Heart left ventricle (tissue), 16 donors: ENCODE measurements at places on chromosomes 7 and 10. TPM values are rescaled to one million over a fixed set of nuclear protein-coding genes. Genes with fewer than 3 reads are reported as not detected.

GRCh38 chr7:15747301-15747700 lies 60.8 kb upstream of the MEOX2 start:
- no peak for DNase-seq
- H3K4me1 ChIP-seq = peaks cover 35% of the 10 kb centered on the region
- H3K27ac ChIP-seq = peak overlapping the region; percentile 25
- H3K4me3 ChIP-seq = no peak overlapping the region

GRCh38 chr7:119596651-119597050 lies 676.3 kb upstream of the KCND2 start:
- no peaks in the 10 kb centered on the region for H3K4me1 ChIP-seq
- DNase-seq = no peak
- no peaks in the 10 kb centered on the region for H3K27me3 ChIP-seq
- H3K27ac ChIP-seq = no peak overlapping the region
- no peak overlapping the region for H3K4me3 ChIP-seq

- no peak overlapping the region for H3K4me3 ChIP-seq
- H3K36me3 ChIP-seq = no peaks in the 10 kb centered on the region
These were observed 233.6 kb upstream of the BMPER start for GRCh38 chr7:33671531-33672262.

- peaks cover 22% of the 10 kb centered on the region for H3K4me1 ChIP-seq
- H3K4me3 ChIP-seq = no peak overlapping the region
- H3K36me3 ChIP-seq = peaks cover 14% of the 10 kb centered on the region
- H3K27me3 ChIP-seq = no peaks in the 10 kb centered on the region
- H3K27ac ChIP-seq = no peak overlapping the region
These were observed 7.7 kb downstream of the TMEM168 start for GRCh38 chr7:112782498-112782897.

DNA sequence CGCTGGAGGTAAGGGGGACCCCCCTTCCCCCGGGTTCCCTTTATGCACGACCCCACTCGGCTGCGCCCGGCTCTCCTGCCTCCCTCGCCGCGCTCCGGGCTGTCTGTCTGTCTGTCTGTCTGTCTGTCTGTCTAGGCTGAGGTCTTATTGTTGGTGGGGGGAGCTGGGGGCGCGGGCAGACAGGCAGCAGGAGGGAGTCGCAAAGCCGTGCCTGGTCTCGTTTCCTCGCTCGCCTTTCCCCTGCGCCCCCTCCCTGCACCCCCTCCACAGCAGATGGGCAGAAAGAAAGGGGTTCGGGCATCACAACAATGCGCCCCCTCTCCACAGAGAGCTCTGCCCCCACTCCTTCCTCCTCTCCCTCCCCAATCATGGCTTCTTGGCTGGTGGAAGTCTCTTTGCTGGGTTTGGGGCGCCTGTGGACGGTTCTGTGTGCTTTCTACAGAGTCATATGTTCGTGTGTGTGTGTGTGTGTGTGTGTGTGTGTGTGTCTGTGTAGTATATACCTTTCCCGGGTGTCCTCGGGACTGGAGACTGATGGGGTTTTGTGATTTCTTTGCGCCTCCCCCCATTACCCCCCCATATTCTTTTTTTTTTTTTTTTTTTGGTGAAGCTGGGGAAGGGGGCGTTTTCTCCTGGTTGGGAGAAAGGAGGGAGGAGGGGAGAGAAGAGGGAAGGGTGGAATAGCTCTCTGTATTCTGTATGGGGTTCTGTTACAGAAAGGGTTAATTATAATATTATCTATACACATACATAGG lies 1.9 kb downstream of the AUTS2 start:
- no peaks in the 10 kb centered on the region for H3K4me1 ChIP-seq
- peak; percentile 22 for DNase-seq
- peak overlapping the region; percentile 89 for H3K4me3 ChIP-seq
- H3K27me3 ChIP-seq = no peaks in the 10 kb centered on the region
- H3K36me3 ChIP-seq = no peaks in the 10 kb centered on the region

GRCh38 chr10:23512355-23513058 lies 73.6 kb downstream of the OTUD1 start:
- no peak overlapping the region for H3K27ac ChIP-seq
- H3K27me3 ChIP-seq = no peaks in the 10 kb centered on the region
- no peak overlapping the region for H3K4me3 ChIP-seq
- no peaks in the 10 kb centered on the region for H3K36me3 ChIP-seq
- H3K4me1 ChIP-seq = no peaks in the 10 kb centered on the region

DNA sequence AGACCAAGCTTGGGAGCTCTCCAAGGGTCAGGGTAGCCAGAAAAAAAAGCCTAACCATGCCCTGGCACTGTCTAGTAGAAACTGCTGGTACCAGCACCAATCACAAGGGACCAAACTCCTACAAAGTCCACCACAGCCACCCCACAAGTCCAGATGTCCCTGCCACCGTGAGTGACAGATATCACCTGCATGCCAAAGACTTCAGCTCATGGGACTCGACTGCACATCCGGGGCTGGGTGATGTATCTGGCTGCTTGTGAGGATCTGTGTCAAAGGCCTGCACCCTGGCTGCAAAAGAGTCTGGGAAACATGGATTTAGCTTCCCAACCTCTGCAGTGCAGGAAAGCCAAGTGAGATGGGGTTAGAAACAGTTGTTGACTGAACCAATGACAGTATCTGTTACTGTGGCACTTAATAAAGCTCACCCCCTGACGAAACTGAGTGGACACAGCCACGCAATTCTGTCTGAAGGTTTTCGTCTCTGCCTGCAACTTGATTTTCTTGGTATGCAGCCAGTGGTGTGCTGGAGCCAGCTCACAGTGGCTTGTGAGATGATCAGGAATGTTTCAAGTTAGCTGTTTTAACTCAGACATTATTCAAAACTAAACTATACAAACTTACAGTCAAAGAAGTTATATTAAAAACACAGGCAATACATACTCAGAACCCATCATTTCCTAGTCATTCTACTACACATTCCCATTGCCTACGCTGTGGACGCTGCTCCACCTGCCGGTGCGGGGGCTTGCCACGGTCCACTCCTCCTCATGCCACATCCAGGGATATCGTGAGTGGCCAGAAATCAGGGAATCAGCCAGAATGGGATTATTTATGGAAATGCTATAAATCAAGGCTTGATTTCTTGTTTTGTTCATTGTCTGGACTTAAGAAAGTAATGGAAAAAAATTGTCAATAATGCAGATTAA lies 9.2 kb downstream of the ZNF488 start:
- H3K4me3 ChIP-seq = no peak overlapping the region
- H3K4me1 ChIP-seq = no peaks in the 10 kb centered on the region
- no peaks in the 10 kb centered on the region for H3K36me3 ChIP-seq
- H3K27me3 ChIP-seq = no peaks in the 10 kb centered on the region

GRCh38 chr7:55237156-55237893 lies 127.8 kb upstream of the LANCL2 start:
- H3K36me3 ChIP-seq = no peaks in the 10 kb centered on the region
- no peak overlapping the region for H3K27ac ChIP-seq
- H3K4me1 ChIP-seq = no peaks in the 10 kb centered on the region
- H3K27me3 ChIP-seq = no peaks in the 10 kb centered on the region

DNA sequence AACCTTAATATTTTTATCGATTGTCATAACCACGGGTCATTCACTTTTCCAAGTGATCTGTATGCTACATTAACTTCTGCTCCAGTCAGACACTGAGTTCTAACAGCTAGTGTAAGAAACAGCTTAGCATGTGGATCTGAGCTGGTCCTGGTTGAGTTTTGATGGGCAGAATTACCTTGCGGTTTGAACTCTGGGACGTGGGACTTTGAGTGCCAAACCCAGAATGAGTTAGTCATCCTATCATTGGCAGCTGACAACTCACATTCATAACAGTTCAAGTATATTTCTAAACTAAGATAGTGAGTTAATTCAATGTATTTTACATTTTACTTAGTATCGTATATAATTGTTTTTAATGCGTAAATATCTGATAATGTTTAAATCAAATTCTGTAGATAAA lies 43.2 kb downstream of the C7orf33 start:
- no peaks in the 10 kb centered on the region for H3K4me1 ChIP-seq
- H3K36me3 ChIP-seq = no peaks in the 10 kb centered on the region
- no peak overlapping the region for H3K27ac ChIP-seq
- no peak overlapping the region for H3K4me3 ChIP-seq

GRCh38 chr10:67793313-67793712 lies 44.7 kb downstream of the DNAJC12 start:
- H3K4me1 ChIP-seq = no peaks in the 10 kb centered on the region
- no peak for DNase-seq
- H3K36me3 ChIP-seq = no peaks in the 10 kb centered on the region
- no peak overlapping the region for H3K27ac ChIP-seq

DNA sequence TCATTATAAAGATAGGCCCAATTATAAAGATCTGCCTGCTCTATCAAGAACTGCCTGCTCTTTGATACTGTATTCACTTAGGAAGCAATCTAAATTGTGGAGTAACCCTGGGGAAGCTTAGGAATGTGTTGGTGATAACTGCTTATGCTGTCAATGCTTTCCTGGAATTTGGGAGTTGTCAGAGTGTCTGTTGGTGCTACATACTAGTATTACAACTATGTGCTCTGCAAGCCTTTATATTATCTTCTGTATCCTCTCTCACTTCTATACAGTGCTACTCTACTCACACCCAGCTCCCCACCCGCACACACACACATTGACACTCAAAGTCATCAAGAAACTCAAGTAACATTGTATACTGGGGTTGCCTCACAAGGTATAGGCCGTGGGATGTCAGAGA lies 6.1 kb downstream of the ZNF277 start:
- no peak for DNase-seq
- H3K4me3 ChIP-seq = no peak overlapping the region
- no peaks in the 10 kb centered on the region for H3K36me3 ChIP-seq
- H3K27me3 ChIP-seq = no peaks in the 10 kb centered on the region
- peak overlapping the region; percentile 52 for H3K27ac ChIP-seq
- no peaks in the 10 kb centered on the region for H3K4me1 ChIP-seq

DNA sequence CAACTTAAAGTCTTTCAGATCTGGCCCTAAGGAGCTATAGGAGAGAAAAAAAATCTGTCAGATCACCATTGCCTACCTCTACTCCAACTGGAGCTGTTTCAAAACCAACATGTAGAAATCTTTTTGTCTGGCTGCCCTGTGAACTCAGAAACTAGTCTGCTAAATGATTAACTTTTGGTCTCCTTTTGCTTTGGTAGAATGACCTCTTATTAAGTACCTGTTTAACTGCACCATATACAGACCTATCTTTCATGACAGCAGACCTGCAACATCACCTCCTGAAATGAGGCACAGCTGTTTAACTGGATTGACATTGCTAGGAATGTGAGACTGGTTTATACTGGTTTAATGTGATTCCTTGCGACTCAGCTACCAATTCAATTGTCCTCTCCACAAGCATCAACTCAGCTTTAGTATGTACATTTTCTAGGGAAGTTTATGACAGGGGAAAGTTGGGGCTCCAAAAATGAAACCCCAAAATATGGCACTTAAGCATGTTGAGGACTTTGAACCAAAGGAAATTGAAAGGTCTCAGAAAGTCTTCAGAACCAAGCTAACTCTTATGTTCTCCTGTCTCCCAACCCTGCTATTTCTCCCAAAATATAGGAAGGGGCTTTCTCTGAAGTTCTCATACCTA lies 1.8 kb downstream of the CYP3A43 start:
- H3K36me3 ChIP-seq = no peaks in the 10 kb centered on the region
- H3K4me3 ChIP-seq = no peak overlapping the region

MBL2 gene
- total RNA-seq = not detected

GRM3 gene
- total RNA-seq = 0.73 TPM

HPS6 gene
- total RNA-seq = 12.4 TPM
